ENCODE measurements at places on chromosomes 7 and 10.

DNA sequence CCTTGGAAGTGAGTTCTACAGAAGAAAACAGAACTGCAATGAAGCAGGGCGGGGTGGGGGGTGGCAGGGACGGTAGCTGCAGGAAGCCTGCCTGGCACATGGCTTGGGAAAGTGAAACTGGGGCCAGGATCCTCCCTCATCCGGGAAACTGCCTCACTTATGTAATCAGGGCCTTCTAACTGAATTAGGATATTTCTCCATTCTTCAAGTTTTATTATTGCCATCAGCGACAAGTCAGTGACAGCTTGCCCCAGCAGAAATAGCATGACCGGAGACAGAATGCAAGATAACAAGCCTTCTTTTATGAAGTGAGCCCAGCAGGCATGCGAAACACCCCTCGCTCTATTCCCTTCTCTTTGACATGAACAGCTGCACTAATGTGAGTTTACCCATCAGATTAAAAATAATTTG lies 77.5 kb upstream of the CACUL1 start:
- no peak for DNase-seq

DNA sequence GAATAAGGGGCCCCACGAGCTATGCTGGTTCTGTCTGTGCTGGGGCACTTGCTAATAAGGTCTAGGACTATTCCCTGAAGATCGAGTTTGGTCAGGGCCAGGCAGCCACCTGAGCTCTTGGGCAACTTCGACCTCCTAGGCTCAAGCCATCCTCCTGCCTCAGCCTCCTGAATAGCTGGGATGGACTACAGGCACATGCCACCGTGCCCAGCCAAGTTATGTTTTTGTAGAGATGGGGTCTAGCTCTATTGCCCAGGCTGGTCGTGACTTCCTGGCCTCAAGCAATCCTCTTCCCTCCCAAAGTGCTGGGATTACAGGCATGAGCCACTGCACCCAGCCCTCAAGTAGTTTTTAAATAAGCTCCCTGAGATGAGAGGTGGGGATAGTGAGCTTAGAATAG lies 2.9 kb downstream of the ZP3 start:
- DNase-seq: no peak

DNA sequence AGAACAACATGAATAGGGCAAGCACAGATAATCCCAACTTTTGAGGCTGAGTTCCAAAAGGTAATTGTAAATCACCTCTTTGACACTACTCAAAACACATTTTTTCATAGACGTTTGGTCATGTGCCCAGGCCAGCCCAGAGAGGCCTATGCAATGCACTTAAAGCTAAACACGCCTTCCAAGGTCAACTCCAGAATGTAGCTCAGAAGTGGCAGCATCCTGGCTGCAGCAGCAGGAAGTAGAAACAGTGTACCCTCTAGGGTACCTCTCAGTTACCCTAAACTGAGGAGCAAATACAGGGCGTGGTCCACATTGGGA lies 58.7 kb downstream of the OSBPL3 start:
- no peak for DNase-seq

DNA sequence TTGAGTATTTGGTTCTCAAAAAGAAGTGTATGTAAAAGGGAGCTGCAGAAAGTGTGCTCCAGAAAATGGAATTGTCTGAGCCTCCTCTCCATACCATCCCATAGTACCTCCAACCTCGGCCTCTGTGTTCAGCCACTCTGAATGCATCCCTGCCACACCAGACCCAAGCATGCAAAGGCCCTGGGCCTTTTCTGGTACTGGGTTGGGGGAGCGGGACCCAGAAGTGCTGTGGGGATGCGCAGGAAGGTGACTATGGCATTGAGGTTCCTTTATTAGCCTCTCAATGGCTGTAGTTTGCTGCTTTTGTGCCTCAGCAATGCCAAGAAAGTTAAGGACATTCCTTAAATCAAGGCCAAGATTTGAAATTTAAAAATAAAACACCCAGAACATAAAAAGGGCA lies 2.1 kb upstream of the KCNMA1 start:
- no peak for DNase-seq

- no peak for DNase-seq
Measured at GRCh38 chr10:78895469-78895868, 173.3 kb upstream of the ZMIZ1 start.

GRCh38 chr7:11379641-11380040 lies 406.0 kb downstream of the PHF14 start:
- DNase-seq: no peak

DNA sequence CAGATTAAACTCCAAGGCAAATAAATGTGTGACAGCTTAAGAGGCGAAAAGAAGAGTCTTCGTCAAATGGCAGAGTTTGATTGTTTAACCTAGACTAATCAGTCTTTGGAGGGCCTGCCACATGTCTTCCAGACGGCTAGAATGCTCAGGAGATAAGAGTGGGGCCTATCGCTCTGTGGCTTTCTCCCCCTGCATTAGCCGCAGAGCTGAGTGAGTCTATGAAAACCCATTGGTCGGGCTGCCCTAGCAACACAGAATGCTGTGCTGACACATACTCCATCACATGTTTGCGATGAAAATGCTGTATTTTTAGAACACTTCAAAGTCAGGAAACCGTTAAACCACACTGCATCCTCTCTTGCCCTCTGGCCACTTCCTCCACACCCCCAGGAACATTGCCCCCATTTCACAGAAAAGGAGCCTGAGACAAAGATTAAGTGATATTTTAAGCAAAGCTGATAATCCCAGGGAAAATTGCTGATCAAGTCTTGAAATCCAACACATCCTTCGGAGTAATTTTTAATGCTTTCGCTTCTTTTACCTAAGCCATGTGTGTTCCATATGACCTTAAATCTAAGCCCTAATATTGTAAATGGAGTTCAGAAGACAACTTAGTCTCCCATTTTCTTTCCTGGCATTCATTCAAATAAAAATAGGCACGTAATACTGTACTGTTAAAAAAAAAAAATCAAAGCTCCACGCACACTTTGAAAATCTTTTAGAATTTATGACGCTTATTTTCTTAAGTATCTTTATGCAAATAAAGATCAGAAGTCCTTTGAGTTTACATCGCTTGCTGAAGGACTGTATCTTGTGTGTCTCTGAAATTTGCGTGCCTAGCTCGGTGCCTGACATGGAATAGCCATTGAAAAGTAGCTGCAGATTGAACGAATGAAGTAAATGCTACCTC lies 161.2 kb downstream of the CELF2 start:
- peak; percentile 81 for DNase-seq

- DNase-seq: no peak
Measured at GRCh38 chr7:17521437-17521836, 223.0 kb downstream of the AHR start.

DNA sequence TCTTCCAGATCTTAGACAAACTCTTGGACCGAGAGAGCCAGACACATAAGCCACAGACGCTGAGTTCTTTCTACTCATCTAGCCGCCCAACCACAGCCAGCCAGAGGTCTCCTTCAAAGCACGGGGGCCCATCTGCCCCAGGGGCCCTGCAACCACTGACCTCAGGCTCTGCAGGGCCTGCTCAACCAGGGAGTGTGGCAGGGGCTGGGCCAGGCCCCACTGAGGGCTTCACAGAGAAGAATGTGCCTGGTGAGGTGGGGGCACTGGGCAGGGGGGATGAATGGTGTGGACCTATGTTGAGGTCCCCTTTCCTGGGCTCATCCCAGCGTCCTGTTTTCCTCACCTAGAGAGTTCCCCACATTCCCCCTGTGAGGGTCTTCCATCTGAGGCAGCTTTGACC lies 11.4 kb downstream of the ZSWIM8 start:
- DNase-seq: no peak

DNA sequence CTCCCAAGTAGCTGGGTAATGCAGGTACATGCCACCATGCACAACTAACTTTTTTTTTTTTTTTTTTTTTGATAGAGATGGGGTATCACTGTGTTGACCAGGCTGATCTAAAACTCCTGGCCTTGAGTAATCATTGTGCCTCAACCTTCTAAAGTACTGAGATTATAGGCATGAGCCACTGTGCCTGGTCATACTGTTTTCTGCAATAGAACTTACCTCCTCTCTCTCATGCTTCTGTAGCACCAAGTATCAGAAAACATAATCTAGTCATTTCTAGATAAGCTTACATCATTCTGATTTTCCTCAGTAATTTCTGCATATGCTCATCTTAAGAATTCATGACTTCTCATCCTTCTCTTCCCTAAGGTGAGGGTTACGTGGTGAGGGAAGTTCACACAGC lies 210.0 kb downstream of the IMMP2L start:
- DNase-seq: no peak

DNA sequence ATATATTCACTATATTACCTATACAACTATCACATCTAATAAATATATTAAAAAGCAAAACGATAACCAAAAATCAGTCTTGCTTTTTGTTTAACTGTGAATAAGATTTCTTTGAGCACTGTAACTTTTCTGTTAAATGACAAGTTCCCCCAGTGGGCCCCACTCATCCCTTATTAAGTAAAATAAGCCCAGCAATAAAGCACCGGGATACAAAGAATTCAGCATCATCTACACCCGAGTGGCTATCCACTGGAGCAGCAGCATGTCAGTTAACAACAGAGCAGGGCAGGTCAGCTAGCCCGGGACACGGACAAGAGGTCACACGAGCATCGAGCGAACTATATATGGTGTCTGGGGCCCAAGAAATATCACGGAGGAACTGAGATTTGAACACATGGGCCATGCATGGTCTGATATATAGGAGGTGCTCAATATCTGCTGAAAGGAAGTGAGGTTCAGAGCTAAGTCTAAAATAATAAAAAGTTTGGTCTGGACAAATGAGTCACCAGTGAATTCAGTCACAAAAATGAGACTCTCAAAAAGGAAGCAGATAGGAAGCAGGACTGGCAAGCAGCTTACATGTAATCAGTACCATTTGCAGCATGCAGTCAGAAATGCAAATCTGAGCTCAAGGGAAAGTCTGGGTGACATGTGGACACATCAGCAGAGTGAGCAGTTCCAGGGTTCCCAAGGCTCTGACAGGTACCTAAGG lies 4.1 kb downstream of the ERCC6 start:
- no peak for DNase-seq

- DNase-seq: no peak
Measured at GRCh38 chr7:95330961-95331337, 6.6 kb upstream of the PON1 start.

- no peak for DNase-seq
Measured at GRCh38 chr10:71243756-71244395, 31.5 kb downstream of the UNC5B start.
